ENCODE measurements at places on chromosomes 16 and 17.

DNA sequence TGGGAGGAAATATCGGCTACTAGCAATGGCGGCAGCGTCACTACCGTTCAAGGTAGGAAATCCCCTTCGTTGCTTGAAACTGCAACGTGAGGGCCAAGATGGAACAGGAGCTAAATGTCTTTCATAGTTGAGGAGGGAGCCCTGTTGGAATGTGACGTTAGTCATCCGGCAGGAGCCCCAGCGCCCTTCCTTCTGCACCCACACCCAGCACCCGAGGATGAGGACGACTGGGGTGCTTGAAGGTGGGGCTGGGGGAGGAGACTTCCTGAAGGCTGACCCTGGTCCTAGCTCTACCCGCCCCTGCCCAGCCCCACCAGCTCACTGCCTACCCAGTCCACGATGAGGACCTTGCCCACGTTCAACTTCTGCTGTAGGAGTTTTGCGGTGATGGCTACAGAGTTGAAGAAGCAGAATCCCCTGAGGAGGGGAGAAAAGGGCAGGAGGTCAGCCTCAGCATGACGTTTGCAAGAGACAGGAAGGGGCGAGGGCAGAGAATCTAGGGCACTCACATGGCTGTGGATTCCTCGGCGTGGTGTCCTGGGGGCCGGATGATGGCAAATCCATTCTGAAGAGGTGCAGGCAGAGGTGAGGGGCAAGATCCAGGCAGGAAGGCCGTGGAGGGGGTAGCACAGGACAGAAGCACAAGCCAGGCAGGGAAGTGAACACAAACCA is 11.9 kb downstream of the G6PC3 start:
- no peak for DNase-seq

DNA sequence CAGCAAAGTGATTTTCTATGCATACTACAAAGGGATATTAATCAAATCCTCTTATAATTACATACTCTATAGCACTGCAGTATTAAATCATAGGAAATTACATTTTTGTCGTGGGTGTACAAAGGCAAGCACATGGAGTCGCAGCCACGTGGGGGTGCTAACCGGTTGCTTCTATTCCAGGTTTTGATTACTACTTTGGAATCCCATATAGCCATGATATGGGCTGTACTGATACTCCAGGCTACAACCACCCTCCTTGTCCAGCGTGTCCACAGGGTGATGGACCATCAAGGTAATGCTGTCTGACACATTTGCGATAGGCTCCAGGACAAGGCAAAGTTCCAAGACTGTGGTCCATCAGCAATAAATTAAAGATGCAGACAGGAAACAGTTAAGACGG is 60.1 kb downstream of the ARSG start:
- no peak for DNase-seq

GRCh38 chr17:78734793-78735641 is 47.1 kb downstream of the CYTH1 start:
- DNase-seq, result no peak

GRCh38 chr16:83768986-83769385 is 38.8 kb upstream of the HSBP1 start:
- DNase-seq, result no peak

GRCh38 chr17:19719355-19720209 is 3.2 kb upstream of the SLC47A2 start:
- no peak for DNase-seq
